ENCODE measurements at places on chromosomes 16 and 17.

DNA sequence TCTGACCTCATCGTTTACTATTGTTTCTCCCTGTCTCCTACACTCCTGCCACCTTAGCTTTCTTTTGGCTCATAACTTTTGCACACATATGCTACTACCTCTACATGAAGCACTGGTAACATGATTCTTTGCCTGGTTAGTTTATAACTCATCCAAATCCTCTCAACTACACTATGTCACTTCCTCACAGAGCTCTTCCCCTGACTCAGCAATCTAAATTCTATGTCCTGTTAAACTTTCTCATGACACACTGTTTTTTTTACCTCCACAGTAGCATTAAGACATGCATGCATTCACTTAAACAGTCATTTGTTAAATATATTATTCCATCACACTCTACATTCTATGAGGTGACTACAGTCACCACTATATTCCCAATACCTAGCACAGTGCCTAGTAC lies 19.7 kb downstream of the APPBP2 start:
- DNase-seq = peak; percentile 47

- no peak for DNase-seq
Measured at GRCh38 chr17:56890390-56890789, 23.5 kb downstream of the TRIM25 start.

DNA sequence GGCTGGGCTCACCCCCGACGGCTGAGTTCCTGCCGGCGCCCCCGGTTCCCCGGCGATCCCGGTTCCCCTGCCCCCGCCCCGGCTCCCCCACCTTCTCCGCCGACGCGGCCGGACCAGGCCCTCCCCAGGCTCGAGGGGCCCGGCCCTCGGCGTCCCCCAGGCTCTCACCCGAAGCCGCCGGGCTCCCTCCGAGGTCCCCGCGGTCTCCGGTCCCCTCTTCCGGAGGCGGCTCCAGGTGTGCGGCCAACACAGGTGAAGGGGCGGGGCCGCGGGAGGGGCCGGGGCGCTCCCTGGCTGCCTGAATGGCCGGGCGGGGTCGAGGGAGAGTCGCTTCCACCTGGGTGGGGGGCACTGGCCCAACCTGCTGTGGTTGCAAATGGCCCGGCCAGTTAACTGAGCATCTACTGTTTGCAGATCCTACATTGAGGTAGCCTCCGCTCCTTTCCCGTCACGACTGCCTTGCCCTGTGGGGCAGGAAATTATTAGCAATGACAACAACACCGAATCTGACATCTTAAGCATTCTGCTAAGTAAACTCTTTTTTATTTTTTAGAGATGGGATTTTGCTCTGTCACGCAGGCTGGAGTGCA lies at the start of gene BICDL2:
TSS of gene BICDL2 (minus strand) at position 219 of the 590 bp plus-strand sequence. CDS start 1,448 bp downstream, outside the sequence.
- DNase-seq = no peak

GRCh38 chr16:66511602-66512271 lies 38.2 kb downstream of the TK2 start:
- no peak for DNase-seq

DNA sequence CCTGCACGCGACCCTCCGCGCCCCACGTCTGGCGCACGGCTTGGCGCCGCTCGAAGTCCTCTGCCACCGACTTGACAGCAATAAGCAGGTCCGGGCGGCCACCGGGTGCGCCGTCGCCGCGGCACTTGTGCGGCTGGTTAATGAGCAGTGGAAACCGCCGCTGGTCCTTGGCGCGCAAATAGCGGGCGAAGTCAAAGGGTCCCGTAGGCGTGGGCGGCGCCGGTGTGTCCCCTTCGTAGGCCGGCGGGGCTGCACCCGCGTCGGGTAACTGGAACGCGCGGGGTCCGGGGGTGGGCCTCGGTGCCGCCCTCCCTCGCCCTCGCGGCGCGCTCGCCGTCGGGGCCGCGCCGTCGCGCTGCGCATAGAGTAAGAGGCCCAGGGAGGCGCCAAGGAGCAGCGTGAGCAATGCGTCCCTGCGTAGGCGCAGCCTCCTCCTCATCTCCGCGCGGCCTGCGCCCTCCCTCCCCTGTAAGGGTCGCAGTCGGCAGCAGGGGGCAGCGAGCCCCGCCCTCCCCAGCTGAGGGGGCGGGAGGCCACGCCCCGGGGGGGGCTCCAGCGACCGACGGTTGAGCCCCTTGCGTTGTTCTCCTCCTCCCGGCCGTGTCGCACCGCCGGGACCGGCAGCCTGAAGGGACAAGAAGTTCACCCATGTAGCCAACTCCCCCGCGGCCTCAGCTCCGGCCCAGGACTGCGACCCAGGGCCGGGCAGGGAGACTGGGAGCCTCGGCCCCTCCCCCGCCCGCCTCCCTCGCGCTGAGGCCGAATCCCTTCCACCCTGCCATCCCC lies 558 bp downstream of the B3GNT9 start:
- DNase-seq = no peak

DNA sequence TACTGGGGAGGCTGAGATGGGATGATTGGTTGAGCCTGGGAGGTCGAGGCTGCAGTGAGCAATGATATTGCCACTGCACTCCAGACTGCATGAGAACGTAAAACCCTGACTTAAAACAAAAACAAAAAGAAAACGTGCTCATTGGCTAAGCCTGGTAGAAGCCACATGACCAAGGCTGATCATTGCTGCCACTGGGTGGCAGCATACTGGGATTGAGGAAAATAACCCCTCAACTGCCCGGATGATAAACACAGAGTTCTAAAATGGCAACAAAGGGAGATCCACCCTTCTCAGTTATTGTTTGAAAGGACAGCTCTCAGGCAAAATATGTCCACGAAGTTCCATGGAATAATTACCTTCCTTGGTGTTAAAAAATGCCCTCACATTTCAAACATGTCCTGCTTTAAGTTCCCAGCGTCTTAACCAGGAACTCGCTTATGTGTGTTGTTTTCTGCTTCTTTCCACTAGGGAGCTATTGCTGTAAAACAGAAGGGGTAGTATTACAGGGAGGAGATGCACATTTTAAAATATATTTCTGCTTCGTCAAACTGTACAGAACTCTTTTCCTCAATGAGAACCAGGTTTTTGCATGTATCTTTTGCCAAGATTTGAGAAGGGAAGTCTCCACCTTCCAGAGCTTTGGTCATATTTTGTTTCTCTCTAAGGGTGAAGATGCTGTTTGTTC lies 675.3 kb downstream of the MAF start:
- no peak for DNase-seq

DNA sequence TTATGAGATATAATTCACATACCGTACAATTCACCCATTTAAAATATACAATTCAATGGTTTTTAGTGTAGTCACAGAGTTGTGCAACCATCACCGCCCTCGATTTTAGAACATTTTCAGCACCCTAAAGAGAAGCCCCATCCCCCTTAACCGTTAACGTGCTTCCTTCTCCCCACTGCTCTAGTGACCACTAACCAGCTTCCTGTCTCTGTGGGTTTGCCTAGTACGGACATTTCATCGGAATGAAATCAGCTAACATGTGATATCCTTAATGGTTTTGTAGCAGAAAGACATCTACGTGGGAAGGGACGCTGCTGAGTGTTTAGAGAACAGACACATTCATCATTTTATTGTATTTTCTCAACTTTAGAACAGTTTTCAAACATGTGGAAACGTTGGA lies 80.8 kb upstream of the HSBP1 start:
- no peak for DNase-seq

GRCh38 chr17:58728798-58729197 lies 26.9 kb upstream of the PPM1E start:
- DNase-seq = peak; percentile 6

DNA sequence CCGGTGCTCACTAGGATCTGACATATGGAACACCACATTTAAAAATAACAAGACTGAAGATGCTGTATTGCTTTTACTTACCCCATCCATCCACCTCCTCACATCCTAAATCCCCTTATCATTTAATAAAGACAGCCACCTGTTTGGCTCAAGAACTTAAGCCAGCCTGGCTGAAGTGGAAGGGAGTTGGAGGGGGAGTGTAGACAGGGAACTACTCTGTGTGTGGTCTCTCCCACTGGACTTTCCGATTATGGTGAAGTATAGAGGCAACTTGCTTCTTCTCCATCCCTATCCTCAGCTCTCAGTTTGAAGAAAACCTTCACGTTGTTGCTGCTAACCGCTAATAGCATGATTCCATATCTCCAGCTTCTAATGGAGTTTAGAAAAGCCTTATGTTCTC lies 313.4 kb downstream of the CDH11 start:
- DNase-seq = no peak

All from fibroblast of skin of left quadriceps (primary cell).